ENCODE measurements at places on chromosomes 6 and 20.

- DNase-seq, result no peak
Observed at GRCh38 chr20:36277546-36277945, 28.6 kb upstream of the DLGAP4 start.

DNA sequence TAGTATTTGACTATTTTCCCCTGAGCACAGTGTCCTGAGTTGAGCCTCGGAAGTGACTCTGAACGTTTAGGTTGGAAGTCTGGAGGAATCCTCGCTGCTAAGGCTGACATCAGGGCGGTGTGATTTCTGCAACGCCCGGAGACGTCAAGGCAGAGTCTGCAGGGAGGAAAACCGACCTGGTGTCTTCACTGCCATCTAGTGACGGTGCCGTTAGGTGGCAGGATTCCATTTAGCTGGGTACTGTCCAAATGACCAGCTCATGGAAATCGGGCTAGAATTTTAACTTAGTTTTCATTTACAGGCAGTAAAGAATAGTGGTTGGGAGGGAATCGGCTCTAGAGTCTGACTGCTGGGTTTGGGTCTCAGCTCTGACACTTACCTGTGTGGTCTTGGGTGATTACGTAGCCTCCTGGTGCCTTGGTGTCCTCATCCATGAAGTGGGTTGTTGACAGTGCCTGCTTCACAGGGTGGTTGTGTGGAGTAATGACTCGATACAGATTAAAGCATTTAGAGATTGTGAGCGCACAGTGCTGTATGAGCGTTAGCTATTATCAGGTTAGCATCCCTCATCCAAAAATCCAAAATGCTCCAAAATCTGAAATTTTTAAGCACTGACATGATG is 35.0 kb downstream of the FOXF2 start:
- no peak for DNase-seq

DNA sequence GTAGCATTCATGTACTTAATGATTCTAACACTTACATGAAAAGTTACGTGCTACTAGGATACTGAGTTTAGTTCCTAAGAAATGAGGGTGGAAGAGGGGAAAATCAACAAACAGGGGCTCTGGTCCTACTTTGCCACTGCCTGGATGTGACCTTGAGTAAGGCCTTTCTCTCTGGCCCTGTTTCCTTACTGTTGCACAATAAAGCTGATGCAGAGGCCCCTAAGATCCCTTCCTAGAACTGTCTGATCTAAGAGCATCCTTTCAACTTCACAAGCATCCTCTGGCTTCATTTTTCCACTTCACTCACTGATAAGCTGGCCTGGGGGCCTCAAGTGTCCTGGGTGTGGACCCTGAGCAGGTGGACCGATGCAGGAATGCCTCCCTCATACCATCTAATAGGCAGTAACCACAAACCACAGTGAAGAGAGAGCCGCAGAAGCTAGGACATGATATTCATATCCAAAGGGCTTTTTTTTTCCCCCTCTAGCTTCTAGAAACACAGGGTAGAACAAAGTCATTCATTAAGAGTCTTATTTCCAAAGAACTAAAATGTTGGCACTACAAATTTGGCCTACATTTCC is 21.6 kb downstream of the FKBP1A start:
- DNase-seq, result no peak

DNA sequence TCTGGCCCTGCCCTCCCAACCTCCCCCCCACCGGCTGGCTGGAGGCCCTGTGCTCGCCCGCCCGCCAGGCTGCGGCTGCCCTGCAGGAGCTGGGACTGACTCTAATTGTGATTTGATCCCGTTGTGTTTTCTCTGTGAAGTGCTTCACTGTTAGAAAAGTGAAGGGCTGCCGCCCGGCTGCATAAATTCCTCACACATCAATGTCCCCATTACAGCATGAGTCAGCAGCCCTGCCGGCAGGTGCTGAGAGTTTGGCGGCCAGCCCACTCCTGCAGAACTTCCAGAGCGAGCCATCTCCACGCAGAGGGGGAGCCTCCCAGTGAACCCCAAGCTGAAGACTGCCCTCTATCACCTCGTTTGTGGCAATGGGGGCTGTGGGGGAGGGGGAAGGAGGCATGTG is 137.9 kb downstream of the DLL1 start:
- no peak for DNase-seq

- no peak for DNase-seq
Observed at GRCh38 chr20:39105551-39105950, 143.4 kb downstream of the DHX35 start.

GRCh38 chr6:113980937-113981554 is 10.1 kb upstream of the HDAC2 start:
- DNase-seq, result no peak

DNA sequence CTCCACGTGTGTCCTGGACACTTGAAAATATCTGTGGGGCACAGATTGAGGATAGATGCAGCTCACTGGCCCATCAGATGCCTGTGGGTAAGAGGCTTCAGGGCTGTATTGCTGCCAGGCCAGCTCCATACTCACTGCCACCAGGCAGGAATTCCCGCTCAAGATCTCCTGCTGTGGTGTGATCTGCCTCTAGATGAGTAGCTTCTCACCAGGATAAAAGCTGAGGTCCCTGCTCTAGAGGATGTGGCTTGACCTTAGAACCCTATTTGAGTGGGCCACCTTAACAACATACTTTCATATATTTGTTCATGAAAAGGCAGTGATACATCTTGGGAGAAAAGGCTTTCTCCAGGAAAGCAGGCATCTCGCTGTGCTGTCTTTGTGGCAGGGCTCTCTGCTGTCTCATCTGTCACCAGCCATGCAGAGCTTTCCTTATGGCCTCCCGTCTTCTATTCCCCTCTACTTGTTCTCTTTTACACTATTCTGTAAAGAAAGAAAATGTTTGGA is 165.7 kb upstream of the RNF217 start:
- DNase-seq, result no peak

DNA sequence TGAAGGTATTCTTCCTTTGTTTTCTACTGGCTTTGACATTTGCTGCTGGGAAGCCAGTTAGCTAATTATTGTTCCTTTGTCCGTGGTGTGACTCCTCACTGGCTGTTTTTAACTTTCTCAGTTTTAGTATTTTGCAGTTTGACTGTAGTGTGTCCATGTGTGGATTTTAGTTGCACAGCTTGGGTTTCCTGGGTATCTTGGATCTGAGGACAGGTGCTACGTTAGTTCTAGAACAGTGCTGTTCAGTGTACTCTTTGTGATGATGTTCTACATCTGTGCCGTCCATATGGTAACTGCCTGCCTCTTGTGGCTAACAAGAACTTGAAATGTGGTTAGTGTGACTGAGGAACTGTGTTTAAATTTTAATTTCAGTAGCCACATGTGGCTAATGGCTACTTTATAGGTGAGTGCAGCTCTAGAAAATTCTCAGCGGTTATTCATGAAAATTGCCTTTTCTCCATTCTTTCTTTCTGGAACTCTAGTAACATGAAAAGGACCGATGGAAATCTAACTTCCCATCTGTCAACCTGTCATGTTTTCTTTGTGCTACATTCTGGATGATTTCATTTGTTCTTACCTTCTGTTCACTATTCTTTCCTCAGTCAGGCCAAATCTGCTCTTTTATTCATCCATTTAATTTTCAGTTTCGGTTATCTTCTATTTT is 7.4 kb downstream of the SNX9 start:
- no peak for DNase-seq

DNA sequence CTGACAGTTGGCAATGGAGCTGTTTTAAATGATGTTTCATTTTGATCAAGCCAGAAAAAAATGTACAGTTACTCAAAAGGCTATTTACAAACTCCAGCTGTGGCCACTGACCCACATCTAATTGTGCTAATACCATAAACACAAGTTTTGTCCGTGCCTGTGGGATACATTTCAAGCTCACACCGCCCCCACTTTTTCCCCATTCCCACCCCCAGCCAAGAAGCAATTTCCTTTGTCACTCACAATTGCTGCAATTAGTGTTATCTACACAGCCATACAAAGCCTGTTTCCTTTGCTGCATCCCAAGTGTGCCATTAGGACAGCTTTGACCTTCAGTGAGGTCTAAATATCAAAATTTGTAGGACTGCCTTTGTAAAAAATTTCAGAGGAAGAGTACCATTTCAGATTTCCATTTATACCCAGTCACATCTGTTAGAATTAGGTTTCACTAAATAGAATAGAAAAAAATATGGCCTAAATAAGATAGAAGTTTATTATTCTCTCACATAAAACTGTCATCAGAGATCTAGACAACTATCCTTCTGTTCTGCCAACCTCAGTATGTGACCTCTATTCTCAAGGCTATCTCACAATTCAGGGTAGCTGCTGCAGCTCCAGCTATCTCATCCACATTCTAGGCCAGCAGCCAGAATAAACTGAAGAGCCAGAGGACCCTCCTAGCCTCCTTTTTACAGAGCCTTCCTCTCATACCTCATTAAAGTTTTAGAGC is 202.6 kb downstream of the NFATC2 start:
- DNase-seq, result no peak

GRCh38 chr6:41208439-41209106 is 7.6 kb upstream of the TREML2 start:
- no peak for DNase-seq

DNA sequence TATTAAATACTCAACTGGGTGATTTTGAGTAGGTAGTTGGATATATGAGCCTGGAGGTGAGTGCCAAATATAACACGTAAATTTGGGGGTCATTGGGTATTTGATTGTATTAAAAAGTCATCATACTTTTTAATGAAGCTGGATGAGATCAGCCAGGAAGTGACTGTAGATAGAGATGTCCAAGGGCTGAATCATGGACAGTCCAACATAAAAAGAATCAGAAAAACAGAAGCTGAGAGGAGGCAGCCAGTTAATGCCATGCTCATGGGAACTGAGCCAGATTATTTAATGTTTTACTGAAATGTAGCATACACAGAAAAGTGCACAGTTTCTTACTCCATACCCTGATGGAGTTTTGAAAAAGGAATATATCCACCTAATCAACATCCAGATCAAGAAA is 435.5 kb upstream of the PLCB4 start:
- no peak for DNase-seq

GRCh38 chr6:28695715-28696114 is 170.0 kb downstream of the GPX5 start:
- no peak for DNase-seq

GRCh38 chr6:118400582-118400981 is 147.5 kb upstream of the PLN start:
- no peak for DNase-seq

GRCh38 chr6:28442586-28442985 is 705 bp downstream of the ZSCAN23 start:
- DNase-seq, result no peak

DNA sequence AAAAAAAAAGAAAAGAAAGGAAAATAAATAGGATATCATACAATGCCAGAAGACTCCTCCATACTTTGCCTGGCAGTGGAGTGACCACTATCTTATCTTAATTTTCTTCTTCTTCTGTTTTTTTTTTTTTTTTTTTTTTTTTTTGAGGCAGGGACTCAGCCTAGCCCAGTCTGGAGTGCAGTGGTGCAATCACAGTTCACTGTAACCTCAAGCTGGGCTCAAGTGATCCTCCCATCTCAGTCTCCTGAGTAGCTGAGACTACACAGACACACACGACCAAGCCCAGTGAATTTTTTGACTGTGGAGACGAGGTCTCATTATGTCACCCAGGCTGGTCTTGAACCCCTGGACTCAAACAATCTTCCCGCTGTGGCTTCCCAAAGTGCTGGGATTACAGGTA is 17.1 kb upstream of the MMP9 start:
- DNase-seq, result no peak

DNA sequence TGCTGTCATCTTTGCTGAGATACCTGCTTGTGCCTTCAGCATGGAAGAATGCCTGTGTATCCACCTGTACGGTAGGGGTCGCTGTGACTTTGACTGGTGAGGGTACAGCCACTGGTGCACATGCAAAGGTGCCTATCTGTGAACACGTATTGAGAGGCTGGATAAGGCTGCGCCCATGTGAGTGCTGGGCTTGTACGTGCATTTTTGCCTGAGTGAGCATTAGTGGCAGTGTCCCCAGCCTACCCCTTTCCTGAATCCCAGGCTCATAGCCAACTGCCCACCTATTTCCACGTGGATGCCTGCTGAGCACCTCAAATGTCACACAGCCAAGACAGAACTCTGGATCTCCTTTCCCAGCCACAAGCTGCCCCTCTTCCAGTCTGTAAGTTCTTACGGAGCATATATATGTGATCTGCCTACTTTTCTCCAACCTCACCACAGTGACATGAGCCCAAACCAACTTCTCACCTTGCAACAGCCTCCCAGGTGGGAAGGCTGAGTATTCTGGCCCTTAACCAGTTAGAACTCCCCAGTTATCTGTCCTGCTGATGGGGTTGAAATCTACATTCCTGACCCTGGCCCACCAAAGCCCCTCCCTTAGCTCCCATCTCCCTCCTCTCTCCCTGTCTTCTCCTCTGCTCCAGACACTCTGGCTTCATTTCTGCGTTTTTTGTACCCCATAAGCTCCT is 1.1 kb upstream of the SLC2A10 start:
- no peak for DNase-seq

GRCh38 chr6:134870677-134871498 is 79.0 kb downstream of the ALDH8A1 start:
- DNase-seq, result no peak

- no peak for DNase-seq
Observed at GRCh38 chr20:37299718-37300528, 10.5 kb downstream of the MANBAL start.

DNA sequence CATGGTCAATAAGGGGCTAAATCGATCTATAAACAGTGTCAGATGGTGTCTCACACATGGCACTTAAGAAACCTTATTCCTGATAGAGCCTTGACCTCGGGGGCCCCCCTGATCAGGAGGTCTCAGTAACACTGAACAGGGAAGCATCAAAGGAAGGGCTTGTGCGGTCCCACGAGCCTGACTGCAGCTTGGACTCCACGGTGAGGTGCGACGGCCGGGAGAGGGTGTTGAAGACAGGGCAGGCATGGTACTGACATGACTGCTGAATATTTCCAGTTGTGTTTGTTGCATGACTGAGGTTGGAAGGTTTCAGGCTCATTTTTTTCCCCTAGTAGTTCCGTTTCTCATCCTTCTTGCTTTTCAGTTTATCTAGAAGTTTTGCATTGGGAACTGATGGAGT is 107.1 kb upstream of the JAG1 start:
- DNase-seq, result no peak

- DNase-seq, result no peak
Observed at GRCh38 chr6:142376800-142377496, 75.1 kb downstream of the ADGRG6 start.

DNA sequence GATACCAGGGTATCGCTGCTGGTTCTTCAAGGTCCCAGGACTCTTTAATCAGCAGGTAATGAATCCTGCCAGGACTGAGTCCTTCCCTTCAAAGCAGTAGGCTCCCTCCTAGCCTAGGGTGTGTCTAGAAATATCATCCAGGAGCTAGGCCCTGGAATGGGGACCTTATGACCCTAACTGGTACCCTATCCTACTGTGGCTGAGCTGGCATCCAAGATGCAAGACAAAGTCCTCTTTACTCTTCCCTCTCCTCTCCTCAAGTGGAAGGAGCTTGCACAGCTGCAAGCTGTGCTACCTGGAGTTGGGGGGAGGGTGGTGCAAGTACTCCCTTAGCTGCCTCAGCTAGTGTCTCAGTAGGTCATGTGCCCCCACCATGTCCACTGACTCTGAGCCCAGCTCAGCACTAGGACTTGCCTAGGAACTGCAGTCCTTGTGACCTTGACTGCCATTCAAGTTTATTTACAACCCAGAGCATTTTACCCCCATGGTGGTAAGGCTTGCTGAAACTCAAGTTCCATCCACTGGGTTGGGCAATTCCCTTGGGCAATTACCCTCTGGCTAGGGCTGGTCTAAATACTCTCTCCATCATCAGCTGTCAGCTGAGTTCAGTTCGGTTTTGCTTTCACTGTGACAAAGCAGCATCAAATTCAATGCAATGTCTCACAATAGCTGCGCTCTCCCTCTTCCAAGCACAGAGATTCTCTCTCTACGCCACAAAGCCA is 48.4 kb upstream of the TOP1 start:
- DNase-seq, result no peak

- DNase-seq, result no peak
Observed at GRCh38 chr20:41177636-41178035, 40.3 kb downstream of the PLCG1 start.
